Activated naive CD4-positive, alpha-beta T cell treated with anti-CD3 and anti-CD28 coated beads, Interleukin-2, amount 10 ng/mL, durations not matched to agents 5 hours and 36 hours (primary cell): ENCODE measurements at places on chromosomes 13 and 19. TPM values are rescaled to one million over a fixed set of nuclear protein-coding genes. Genes with fewer than 3 reads are reported as not detected.

EXOC3L2 gene
- total RNA-seq, result not detected

BRME1 gene
- 5.1 TPM for total RNA-seq

TYK2 gene
- 232 TPM for total RNA-seq

LRG1 gene
- total RNA-seq, result 0.10 TPM

DMKN gene
- not detected for total RNA-seq
